ENCODE measurements at places on chromosomes 1 and 21.

GRCh38 chr1:172220376-172220775, 200.1 kb upstream of the C1orf105 start:
- DNase-seq: no peak

DNA sequence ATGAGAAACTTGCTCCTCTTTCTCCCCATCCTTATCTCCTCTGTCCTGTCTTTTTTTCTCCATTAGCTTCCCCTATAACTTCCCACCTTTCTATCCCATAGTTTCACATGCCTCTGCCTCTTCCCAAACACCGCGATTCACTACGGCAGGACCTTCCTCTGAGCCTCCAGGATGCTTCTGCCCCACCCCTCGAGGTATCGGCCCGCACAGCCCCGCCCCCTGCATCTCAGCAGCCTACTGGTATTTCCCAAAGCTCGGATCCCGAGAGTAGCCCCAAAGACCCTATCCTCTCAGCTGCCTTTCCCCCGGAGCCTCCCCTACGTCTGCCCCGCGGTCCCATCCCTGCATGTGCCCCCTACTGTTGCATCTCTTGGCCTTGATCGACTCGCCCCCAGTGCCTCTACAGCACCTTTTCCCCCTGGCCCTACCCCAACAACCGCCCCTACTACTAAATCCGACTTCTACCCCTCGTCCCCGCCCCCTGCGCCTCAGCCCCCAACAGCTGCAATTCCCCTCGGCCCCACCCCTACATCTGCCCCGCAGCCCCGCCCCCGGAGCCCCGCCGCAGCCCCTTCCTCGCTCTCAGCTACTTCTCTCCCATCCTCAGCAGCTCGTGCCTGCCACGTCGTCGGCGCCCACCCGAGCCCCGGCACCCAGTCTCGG, 512 bp downstream of the PIAS3 start:
- no peak for DNase-seq

GRCh38 chr1:21644348-21644747, 24.8 kb downstream of the RAP1GAP start:
- DNase-seq: no peak

- no peak for DNase-seq
Measured at GRCh38 chr1:246755419-246755818, 31.2 kb downstream of the SCCPDH start.

GRCh38 chr1:1196431-1197187, 9.8 kb downstream of the TNFRSF18 start:
- no peak for DNase-seq

DNA sequence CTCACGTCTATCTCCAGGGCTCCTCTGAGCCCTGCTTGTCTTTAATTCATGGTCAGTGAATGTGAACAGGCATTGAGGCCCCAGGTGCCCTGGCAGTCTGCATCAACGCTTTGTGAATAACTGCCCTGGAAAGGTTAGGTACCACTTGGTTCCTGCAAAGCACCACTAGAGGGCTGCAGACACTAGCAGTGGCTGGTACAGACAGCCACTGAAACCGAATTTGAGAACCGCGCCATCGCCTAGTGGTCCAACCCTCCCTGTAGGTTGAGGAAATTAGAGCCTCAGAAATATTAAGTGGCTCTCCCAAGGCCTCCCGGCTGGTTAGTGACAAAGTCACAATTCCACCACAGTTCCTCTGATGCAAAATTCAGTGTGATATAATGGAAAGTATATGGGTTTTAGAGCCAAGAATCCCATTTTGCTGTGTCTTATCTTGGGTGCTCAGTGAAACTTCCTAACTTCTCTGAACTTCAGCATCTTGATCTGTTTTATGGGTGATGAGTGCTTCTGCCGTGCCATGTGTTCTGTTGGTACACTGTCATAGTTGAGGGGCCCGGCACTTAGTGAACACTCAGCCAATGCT, 46.2 kb upstream of the BCL9 start:
- DNase-seq: peak; percentile 59

DNA sequence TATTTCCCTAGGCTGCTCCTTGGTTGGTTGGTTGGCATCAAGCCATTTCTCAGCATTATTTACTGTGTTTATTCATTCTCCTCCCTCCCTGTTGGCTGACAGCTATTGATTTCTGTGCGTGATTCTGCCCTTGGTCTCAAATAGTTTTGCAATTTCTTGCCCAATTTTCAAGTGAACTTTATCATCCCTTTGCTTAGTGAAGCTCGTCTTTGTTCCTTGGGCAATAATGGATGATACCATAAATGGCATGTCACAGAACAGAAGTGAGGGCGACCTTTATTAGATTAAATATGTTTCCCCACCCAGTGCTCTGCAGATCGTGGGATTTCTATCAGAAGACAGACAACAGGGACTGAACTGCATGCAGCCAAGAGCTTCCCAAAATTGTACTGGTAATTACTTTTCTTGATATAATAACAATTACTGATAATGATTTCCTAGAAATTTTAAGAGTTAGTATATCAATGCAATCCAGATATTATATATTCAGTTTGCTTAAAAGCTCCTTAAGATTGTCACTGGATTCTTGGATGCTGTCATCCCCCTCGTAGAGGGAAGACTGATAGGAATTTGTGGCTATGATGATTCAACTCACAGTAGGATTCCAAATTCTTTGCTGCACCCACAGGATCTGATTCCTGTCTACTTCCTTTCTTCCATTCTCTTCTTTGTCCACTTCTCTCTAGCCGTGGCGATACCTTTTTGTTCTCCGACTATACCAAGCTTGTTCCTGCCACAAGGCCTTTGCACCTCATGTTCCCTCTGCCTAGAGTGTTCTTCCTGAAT, 122.1 kb upstream of the KAZN start:
- no peak for DNase-seq

GRCh38 chr1:229293528-229294204, 22.8 kb downstream of the RAB4A start:
- DNase-seq: no peak

GRCh38 chr1:172640111-172640510, 18.8 kb upstream of the FASLG start:
- no peak for DNase-seq

- no peak for DNase-seq
Measured at GRCh38 chr1:45864167-45865106, 61.0 kb downstream of the MAST2 start.

- no peak for DNase-seq
Measured at GRCh38 chr1:7539769-7540175, 231.3 kb upstream of the VAMP3 start.

GRCh38 chr1:11881749-11882441, 23.1 kb upstream of the NPPB start:
- no peak for DNase-seq

GRCh38 chr1:221100611-221101010, 221.4 kb downstream of the HLX start:
- DNase-seq: no peak

Measured in occipital lobe (tissue), 3 donors.